ENCODE measurements at places on chromosomes 1 and 21.

GRCh38 chr1:154607106-154607608 is 829 bp downstream of the ADAR start:
- DNase-seq: no peak

DNA sequence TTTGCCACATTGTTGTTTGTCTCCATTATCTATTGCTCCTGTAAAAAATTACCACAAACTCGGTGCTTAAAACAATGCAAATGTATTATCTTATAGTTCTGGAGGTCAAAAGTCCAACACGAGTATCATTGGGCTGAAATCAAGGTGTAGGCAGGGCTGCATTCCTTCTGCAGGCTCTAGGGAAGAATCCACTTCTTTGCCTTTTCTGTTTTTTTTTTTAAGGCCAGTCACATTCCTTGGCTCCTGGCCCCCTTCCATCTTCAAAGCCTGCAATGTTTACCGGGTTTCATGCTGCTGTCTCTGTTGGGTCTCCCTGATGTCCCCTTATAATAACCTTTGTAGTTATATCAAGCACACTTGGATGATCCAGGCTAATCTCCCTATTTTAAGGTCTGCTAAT is 212.7 kb downstream of the PTBP2 start:
- DNase-seq: no peak

DNA sequence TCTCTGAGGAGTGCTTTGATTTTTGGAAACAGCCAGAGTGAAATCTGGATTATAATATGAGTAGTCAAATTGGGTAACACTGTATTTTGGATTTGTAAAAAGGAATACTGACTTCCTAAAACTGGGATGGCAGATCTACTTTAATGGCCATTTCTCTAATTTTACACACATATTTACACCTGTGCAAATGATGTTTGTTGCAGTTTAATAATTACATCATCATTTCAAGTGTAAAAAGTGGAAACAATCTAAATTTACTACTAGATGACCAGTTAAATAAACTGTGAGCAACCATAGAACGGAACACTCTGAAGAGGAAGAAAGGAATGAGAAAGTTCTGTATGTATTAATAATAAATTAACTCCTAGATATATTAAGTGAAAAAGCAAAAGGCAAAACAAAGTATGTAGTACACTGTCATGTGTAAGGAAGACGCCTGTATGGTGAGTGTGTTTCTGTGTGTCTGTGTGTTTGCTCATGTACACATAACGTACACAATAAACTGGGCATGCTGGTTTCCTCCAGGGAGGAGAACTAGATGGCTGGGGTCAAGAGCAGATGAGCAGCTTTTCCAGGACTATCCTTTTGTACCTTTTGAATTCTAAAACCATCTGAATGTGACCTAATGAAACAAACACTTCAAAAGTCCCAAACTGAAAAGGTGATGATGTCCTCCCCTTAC is 2.9 kb upstream of the RHEX start:
- DNase-seq: no peak

GRCh38 chr1:39490596-39491145 is 765 bp upstream of the BMP8A start:
- no peak for DNase-seq

GRCh38 chr1:158055854-158056253 is 62.4 kb downstream of the KIRREL1 start:
- DNase-seq: no peak

DNA sequence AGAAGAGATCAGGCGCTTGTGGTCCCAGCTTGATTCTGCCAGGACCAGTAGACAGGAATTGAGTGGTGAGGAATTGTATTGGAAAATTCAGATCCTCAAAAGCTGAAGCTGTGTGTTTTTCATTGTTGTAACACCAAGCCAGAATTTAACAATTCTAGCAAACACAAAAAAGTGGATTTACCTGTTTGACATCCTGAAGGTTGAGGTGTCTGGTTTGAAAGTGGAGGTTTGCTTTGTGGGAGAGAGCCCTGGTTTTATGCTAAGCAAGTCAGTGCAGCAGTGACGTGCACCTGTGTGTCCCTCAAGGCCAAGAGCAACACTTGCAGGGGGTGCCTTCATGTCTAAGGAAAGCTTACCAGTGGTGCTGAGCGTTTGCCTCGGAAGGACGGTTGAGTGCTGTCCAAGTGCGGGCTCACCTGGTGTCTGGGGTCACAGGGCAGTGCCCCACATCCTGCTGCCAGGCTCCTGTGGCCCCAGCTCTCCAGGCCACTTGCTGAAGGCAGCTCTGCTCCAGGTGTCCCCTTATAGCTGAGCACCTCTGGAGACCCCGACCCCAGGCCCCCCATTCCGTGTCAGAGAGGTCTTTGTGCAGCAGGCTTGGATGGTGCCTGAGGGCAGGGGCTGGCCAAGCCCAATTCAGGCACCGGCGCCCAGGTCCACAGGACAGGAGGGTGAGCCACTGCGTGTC is 27.7 kb downstream of the PCNT start:
- no peak for DNase-seq

GRCh38 chr1:4053774-4054173 is 153.7 kb upstream of the C1orf174 start:
- DNase-seq: no peak

DNA sequence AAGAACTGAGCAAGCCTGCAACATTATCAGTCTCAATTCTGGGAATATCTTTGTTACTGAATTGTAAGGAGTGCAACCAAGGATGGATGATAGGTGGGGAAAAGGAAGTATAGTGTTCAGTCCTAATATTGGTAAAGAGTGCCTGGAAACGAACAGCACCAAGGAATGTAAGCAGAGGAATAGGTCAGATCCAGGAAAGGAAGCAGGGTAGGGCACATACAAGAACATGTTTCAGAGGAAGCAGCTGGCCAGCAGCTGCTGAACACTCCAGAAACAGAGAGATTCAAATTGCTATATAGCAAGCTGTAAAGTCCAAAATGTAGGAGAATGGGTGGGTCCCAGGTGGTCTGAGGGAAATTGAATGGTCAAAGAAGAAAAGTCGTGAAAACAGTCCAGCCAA is 37.9 kb downstream of the CRB1 start:
- no peak for DNase-seq

GRCh38 chr1:117512728-117513321 is 93.0 kb upstream of the TENT5C start:
- no peak for DNase-seq

DNA sequence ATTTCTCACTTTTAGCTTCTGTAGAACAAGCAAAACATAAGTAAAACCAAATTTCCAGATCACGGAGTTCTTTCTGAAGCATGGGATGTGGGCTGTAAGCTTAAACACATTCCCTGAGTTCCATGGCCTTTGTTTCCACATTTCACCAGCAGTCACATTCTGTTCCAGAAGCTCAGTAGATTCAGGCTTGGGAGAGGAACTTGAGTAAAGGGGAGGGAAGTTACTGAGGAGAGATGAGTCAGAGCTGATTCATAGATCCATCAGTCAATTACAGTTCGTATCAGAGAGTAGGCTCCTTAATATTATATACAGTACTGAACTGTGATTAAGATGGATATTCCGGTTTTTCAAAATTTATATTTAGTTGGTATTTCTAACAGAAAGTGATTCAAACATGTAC is 614.3 kb downstream of the NCAM2 start:
- DNase-seq: peak; percentile 34

- DNase-seq: no peak
Observed at GRCh38 chr1:46333300-46334029, 7.1 kb upstream of the NSUN4 start.

GRCh38 chr21:41483415-41483814 is 24.5 kb downstream of the TMPRSS2 start:
- DNase-seq: no peak

DNA sequence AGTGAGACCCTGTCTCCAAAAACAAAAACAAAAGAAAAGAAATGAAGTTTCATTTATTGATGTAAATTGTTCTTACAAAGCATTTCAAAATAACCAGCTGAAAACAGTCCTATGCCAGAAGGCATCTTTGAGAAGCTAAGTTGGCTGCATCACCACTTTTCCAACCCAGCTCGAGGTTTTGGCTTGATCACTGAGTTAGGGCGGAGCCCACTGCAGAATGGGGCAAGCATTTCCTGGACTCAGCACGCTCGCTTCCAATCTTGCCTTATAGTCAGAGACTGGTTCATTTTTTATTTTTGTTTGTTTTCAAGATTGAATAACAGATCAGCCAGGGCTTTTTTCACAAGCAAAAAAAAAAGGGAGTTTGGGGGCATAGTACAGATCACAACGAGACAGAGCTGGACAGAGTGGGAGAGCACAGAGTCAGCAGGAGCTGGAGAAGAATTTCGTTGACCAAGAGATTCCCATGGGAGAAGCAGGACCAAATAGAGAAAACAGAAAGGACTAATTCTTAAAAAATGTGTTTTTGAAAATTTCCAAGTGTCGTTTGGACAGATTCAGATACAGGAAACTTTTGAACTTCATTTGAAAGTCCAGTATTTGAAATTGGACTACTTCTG is 23.5 kb upstream of the COL6A1 start:
- DNase-seq: no peak

DNA sequence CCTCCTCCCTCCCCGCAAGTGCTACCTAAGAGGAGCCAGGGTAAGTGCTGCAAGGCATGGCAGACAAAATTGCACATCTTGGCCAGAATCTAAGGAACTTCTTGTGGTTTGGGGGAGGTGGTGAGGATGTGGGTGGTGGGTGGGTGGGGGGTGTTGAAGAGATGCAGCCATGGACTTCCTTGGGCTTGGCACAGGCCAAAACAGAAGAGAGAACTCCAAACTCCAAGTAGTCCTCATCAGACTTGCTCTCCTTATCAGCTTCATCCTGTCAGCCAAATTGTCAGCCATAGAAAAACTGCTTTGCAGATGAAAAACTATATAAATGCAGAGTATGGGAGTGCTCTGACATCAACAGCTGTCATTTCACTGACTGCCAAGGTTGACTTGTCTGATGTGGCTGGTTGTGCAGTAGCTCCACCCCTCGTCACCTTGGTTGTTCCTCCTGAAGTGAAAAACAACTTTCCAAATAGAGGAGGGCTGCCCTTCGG is 7.1 kb downstream of the AMIGO1 start:
- no peak for DNase-seq

DNA sequence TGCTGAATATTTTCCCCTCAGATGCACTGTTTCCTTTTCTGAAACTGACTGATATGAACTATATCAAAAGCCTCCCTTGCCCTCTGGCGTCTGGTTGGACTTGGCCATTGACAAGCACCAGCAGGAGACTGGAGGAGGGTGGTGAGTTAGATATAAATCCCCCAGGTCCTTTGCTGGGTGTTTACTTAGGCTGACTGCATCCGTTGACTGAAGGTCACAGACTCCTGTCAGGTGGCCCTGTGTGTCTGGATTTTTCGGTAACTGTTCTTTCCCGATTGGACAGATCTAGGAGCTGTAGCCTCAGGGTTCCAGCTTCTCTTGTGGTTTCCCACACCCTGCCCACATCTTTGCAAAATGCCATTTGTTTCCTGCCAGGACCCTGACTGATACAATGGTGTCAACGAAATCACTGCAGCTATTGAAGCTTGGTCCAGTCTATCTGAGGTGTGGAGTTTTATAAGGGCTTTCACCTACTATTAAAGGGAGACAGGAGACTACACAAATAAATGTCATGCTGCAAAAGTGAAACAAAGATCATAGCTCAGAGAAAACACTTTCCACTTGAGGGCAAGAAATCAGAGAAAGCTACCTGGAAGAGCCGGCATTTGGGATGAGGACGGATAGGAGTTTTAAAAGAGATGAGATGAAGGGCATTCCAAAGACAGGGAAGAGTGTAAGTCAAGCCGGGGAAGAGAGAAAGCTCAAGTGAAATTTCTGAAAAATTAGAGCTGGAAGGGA is 1.5 kb upstream of the MAGI3 start:
- no peak for DNase-seq

DNA sequence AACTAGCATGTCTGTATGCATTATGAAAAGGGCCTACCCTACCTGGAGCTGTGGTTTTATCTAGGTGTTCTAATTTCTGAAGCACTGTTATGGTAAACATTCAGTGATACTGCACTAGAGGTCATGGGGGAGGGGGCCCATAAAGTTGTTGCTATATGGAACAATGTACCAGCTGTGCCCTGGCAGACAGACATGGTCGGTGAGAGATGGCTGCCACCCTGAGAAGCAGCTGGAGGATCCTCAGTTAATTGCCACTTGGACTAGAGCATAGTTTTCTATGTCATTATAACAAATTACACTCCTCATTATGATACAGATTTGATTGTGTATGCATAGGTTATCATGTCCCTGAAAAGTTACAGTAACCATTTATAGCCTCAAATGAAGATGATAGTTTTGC is 45.4 kb downstream of the ILDR2 start:
- no peak for DNase-seq

DNA sequence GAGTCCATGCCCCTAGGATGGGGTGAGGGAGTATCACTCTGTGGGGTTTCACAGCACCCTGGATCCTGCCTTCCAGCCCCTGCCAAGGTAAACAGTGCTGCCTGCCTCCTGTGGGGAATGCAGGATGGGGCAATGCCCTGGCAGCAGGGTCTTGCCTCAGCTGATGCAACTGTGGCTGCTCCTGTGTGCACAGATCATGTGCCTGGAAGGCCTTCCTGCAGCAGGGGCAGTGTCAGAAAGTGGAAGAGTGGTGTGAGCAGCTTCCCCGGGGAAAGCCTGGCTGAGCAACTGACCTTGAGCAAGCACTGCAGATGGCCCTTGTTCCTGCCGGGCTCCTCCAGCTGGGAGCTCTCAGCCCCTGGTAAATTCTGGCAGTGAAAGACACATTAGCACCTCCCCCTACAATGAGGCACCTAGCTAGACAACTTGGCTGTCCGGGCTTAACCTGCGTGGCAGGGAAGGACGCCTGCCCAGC is 9.9 kb downstream of the TOR3A start:
- no peak for DNase-seq

GRCh38 chr1:161209790-161210409 is 5.2 kb upstream of the FCER1G start:
- no peak for DNase-seq

DNA sequence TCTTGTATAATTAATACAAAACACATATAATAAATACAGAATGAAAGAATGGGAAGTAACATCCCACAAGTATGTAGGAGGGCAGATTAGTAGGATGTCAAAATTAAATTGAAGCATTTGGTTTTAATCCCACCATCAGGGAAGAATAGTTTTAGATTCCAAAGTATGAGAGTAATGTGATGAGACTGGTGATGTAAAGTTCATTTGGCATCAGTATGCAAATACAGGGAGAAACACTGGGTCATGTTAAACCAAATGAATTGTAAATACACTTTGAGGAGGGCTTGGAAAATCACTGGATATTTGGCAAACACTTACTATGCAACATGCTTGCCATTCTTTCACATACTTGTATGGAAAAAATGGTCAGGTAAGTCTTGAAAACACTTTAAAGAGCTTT is 358.8 kb downstream of the DPYD start:
- DNase-seq: no peak

DNA sequence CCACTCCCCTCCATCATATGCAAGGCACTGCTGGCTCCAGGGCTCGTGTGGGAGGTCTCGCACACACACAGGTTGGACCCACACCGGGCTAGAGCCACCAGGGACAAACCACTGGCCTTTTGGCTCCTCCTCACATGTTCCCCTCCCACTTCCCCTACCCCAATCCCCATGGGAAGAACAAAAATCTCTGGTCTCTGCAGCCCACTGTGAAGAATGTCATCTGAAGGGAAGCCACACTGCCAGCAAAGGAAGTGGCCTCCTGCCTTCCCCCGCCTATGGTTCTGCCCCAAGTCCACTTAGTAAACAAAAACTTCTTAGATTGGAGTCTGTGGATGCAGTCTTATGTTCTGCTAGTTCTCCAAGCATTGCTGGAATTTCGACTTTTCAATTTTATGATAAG is 24.2 kb downstream of the OLFML3 start:
- DNase-seq: no peak
